ENCODE measurements at places on chromosomes 11 and 22. TPM values are rescaled to one million over a fixed set of nuclear protein-coding genes. Genes with fewer than 3 reads are reported as not detected.

The SYCE3 gene
- 0.79 TPM for total RNA-seq

The SLC22A25 gene
- total RNA-seq: not detected

The CAVIN3 gene
- total RNA-seq: 1.4 TPM

The MS4A4A gene
- 0.45 TPM for total RNA-seq

The PPFIBP2 gene
- total RNA-seq: 19.9 TPM

The CRYBA4 gene
- total RNA-seq: not detected

The OR52N4 gene
- total RNA-seq: 1.7 TPM

The ARHGEF17 gene
- total RNA-seq: not detected

The CHKA gene
- total RNA-seq: 8.1 TPM

The TRPC6 gene
- not detected for total RNA-seq

The CHRM1 gene
- not detected for total RNA-seq

The FJX1 gene
- total RNA-seq: 0.17 TPM

The IFTAP gene
- total RNA-seq: 2.5 TPM

The OR4D5 gene
- not detected for total RNA-seq

The OR52H1 gene
- total RNA-seq: not detected

The GRAP2 gene
- 263 TPM for total RNA-seq

The BEST1 gene
- 0.20 TPM for total RNA-seq

The CENATAC gene
- total RNA-seq: 66.8 TPM

The RHOD gene
- 0.54 TPM for total RNA-seq

The TRIM48 gene
- not detected for total RNA-seq

The LRP5 gene
- total RNA-seq: 22.3 TPM

The MAJIN gene
- total RNA-seq: not detected

The TM7SF2 gene
- total RNA-seq: 26.1 TPM

The TTC28 gene
- total RNA-seq: 0.71 TPM

The KRTAP5-8 gene
- not detected for total RNA-seq

The KCNQ1 gene
- 24.2 TPM for total RNA-seq

The MS4A2 gene
- total RNA-seq: not detected

The SEPTIN3 gene
- 0.42 TPM for total RNA-seq

The MS4A6A gene
- total RNA-seq: 1.2 TPM

The OR8I2 gene
- not detected for total RNA-seq

The NTM gene
- not detected for total RNA-seq

The DCDC1 gene
- not detected for total RNA-seq

The MPZL2 gene
- total RNA-seq: 9.2 TPM

The CADM1 gene
- 1.2 TPM for total RNA-seq

The FOLR1 gene
- not detected for total RNA-seq

The OR10D3 gene
- total RNA-seq: not detected

The PGA5 gene
- total RNA-seq: not detected

The ADAMTS15 gene
- 0.08 TPM for total RNA-seq

The PRR33 gene
- total RNA-seq: not detected

The TRIM51 gene
- not detected for total RNA-seq

The APOL3 gene
- 159 TPM for total RNA-seq

The NOX4 gene
- total RNA-seq: not detected

The ANO1 gene
- not detected for total RNA-seq

The MISFA gene
- 1.4 TPM for total RNA-seq

The FZD4 gene
- total RNA-seq: 0.11 TPM
